Peyer's patch (tissue), 4 donors: ENCODE measurements at places on chromosomes 3 and 15. TPM values are rescaled to one million over a fixed set of nuclear protein-coding genes. Genes with fewer than 3 reads are reported as not detected.

DNA sequence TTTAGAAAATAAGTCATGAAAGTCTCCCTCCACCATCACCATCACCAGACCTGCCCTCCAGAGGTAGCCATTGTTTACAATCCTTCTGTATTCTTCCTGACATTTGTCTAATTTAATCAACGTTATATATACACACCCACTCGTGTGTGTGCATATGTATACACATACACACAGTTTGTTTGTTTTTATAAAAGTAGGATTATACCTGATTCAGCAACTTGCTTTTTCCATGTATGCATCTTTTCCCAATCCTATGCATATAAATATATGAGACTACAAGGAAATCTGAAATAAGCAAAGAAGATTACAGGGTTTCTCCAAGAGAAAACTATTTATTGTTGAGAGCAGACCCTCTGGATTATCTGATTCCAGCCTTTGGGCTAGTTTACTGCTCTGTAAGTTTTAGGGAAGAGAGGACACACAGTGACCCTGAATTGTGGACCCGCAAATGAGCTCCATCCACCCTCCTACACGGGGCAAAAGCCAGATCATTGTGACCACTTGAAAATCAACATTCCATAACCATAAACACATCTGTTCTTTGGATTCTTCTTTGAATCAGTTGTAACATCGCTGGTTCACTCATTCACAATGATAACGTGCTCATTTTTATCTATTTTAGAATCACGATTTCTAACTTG, 104.3 kb downstream of the CPN2 start:
- no peaks in the 10 kb centered on the region for H3K36me3 ChIP-seq
- H3K4me3 ChIP-seq: no peak overlapping the region
- H3K4me1 ChIP-seq: no peaks in the 10 kb centered on the region
- no peak overlapping the region for H3K27ac ChIP-seq

GRCh38 chr3:117545484-117545883, 835.9 kb downstream of the TUSC7 start:
- no peak for DNase-seq
- H3K36me3 ChIP-seq: no peaks in the 10 kb centered on the region
- no peak overlapping the region for H3K27ac ChIP-seq
- H3K4me3 ChIP-seq: no peak overlapping the region
- H3K27me3 ChIP-seq: no peaks in the 10 kb centered on the region

Gene XCR1
- not detected for total RNA-seq

Gene GP9
- not detected for total RNA-seq

- no peaks in the 10 kb centered on the region for H3K27me3 ChIP-seq
- H3K4me1 ChIP-seq: no peaks in the 10 kb centered on the region
- H3K27ac ChIP-seq: no peak overlapping the region
- H3K4me3 ChIP-seq: no peak overlapping the region
Measured at GRCh38 chr3:187858711-187859110, 113.4 kb upstream of the BCL6 start.

Gene SLC28A1
- 4.1 TPM for total RNA-seq

Gene C3orf85
- total RNA-seq: 99.7 TPM

Gene ROPN1
- not detected for total RNA-seq

Gene DPPA2
- total RNA-seq: not detected

DNA sequence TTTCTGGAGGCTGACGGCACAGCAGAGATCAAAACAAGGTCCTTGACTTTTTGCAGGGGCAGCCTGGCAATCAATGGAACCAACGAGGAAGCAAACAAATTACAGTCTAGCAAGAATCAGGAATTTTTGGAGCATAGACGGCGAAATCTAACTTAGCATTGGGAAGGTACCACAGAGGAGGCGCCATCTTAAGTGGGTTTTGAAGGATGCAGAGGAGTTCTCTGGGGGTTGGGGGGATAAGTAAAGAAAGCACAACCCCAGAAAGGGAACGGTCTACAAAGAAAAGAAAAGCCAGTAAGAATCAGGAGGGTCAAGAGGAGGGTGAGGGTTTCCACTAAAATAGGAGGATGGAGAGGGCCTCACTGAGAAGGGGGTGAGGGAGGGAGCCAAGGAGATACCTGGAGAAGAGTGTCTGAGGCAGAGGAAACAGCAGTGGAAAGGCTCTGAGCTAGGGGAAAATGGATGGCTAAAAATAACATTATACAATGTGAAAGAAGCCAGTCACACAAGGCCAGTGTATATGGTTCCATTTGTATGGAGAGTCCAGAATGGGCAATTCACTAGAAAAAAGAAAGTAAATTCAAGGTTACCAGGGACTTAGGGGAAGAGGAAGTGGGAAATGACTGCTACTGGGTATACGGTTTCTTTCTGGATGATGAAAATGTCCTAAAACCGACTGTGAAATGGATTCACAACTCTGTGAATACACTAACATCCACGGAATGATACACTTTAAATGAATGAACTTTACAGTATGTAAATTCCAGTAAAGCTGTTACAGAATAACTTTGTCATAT, 25.2 kb upstream of the IQSEC1 start:
- H3K27me3 ChIP-seq: no peaks in the 10 kb centered on the region
- no peak for DNase-seq
- H3K36me3 ChIP-seq: no peaks in the 10 kb centered on the region
- no peak overlapping the region for H3K27ac ChIP-seq
- H3K4me3 ChIP-seq: no peak overlapping the region
- no peaks in the 10 kb centered on the region for H3K4me1 ChIP-seq
